ENCODE measurements at places on chromosomes 7 and 10.

DNA sequence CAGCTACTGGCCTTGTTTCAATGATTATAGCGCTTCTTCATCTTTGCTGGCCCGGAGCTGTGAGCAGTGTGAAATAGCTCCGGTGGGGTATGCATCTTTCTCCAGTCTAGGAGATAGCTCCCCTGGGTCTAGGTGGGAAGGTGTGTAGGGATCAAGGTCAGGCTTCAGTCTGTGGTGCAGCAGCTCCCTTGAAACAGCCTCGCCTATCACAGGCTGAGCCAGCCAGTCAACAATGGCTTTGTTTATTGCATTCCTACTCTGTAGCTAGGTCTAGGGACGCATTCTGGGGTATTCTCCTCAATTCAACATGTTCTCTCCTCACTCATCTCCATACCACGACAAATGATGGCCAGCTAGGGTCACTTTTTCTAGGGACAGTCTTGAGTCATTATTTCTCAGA lies 646.8 kb upstream of the IGFBP3 start:
- no peak for DNase-seq

- no peak for DNase-seq
These were observed 25.4 kb upstream of the ZNF735 start for GRCh38 chr7:64181586-64181985.

DNA sequence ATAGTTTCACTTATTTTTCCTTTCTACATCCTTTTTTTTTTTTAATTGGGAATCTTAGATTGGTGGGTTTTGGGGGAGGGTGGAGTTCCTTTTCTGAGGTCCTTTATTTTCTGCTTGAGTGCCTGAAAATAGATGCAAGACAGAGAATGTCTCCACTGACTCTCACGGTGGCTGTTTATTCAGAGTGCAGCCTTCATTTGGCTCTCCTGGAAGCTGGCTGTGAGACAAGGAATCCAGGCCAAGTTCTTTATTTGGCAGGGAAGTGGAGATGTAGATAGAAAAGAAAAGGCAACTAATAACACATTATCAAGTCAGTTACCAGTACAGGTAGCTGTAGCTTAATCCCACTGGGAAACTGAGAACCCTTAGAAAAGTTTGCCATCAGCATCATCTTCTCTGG lies 118.6 kb downstream of the CNTNAP2 start:
- DNase-seq, result no peak

GRCh38 chr10:49776851-49777250 lies 14.7 kb upstream of the OGDHL start:
- DNase-seq, result no peak

GRCh38 chr10:124560377-124561105 lies 98.9 kb downstream of the LHPP start:
- DNase-seq, result no peak

- no peak for DNase-seq
These were observed 5.1 kb upstream of the ZNF32 start for GRCh38 chr10:43653746-43654145.

DNA sequence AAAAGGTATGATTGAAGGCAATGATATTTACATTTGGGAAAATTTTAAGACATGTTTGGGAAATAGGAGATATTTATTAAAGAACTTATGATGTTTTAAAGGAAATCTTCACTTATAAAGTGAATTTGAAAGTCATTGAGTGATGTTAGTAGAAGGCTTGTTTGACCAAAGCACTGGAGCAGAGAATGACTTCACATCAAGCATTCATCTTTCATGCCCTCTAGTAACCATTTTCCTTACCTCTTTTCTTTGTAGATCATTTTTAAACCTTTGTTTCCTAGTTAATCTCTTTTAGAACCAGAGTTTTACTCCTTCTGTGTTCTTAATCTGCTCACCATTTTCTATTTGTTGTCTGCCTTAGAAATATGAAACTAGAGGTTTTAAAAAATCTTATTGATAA lies 111.3 kb upstream of the FOXP2 start:
- no peak for DNase-seq

DNA sequence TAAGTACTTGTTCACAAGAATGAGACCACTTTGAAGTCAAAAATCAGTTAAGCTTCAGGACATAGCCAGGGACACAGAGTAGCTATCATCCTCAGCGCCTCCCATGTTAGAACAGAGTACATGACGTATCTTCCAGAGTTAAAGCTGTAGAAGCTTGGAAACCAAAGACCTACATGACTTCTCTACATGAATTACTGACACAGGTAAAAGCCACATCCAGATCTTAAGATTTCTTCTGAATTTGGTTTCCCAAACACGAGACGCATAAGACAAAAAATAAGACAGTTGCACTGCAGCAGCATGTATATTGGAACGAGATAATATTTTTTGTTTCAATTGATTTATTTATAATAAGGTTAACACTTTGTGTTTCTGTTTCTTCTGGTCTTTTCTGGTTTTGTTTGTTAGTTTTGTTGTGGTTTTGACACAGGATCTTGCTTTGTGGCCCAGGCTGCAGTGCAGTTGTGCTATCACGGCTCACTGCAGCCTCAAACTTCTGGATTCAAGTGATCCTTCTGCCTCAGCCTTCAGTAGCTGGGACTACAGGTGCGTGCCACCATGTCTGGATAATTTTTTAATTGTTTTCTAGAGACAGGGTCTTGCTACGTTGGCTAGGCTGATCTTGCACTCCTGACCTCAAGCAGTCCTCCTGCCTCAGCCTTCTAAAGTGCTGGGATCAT lies 10.2 kb upstream of the EPC1 start:
- no peak for DNase-seq

GRCh38 chr7:107643938-107644308 lies 16.7 kb upstream of the SLC26A4 start:
- DNase-seq, result no peak

DNA sequence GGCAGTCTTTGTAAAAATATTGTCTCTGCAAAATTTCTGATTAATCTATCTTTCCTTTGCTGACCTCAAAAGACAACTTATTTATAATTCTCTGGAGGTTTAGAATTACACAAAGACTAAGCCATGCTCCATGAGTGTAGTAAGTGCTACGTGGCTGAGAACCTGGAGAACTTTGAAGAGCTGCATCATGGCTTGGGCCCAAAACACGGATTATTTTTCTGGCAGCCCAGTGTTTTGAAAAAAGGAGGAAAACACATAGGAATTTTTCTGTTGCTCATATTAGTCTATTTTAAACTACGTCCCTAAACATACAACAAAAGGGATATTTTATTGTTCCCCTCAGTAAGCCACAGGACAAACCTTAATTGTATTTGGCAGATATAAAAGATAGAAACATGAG lies 360.7 kb upstream of the MYO3A start:
- no peak for DNase-seq

DNA sequence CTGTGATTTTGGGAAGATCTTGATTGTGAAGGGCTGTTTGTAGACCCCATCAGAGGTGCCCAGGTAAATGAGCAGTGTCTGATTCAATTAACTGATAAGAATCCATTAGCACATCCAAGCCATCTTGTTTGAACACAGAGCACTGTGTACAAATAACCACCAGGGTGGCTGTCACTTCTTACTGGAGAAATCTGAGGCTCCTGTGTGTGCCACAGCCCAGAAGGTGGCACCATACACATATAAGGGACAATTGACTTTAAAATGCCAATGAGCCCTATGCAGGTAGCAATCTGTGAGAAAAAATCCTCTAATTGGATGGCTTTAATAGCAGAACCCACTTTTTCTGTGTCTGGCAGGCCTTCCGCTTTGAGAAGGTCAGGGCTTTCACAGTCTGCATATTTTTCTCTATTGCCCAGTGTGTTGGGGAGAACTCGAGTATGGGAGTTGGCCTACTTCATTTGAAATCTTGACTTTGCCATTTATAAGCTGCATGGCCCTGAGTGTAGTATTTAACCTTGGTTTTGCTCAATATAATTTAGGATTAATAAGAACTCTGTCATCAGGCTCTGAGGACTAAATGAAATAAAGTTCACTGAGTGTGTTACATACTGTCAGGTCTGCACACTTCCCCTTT lies 517.4 kb downstream of the CCSER2 start:
- no peak for DNase-seq

DNA sequence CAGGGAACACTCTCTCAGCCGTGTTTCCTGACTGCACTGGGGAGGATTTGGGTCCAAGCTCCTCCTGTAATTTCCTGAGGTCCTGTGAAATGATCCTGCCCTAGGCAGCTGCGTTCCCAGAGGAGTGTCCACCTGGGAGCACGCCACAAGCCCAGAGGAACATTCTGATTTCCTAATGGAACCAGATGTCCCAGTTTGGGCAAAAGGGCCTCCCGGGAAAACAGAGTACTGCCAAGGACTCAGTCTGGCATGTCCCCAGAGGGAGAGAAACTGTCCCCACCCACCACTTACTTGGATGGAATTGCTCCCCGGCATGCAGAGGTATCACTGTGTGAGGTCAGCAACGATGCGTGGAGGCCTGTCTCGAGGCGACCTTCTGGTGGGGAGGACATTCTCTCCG lies 34.5 kb downstream of the ASB13 start:
- no peak for DNase-seq

GRCh38 chr7:70619130-70619529 lies 512.8 kb upstream of the GALNT17 start:
- no peak for DNase-seq

DNA sequence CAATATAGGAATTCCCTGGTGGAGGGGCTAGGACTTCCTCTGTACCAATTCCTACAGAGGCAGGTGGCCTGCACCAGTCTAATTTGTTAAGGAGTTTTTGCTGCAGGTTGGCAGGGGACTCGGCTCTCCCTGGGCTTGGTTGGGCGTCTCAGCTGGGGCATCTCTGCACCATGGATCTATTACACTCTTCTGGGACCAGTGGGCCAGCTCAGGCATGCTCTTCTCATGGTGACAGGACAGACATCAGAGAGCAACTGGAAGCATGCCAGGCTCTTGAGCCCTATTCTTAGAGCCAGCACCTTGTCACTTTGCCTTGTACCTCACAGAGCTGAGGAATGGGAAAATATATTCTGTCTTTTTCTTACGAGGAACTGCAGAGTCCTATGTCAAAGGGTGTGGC lies 74.6 kb downstream of the SH2D4B start:
- DNase-seq, result peak; percentile 49

DNA sequence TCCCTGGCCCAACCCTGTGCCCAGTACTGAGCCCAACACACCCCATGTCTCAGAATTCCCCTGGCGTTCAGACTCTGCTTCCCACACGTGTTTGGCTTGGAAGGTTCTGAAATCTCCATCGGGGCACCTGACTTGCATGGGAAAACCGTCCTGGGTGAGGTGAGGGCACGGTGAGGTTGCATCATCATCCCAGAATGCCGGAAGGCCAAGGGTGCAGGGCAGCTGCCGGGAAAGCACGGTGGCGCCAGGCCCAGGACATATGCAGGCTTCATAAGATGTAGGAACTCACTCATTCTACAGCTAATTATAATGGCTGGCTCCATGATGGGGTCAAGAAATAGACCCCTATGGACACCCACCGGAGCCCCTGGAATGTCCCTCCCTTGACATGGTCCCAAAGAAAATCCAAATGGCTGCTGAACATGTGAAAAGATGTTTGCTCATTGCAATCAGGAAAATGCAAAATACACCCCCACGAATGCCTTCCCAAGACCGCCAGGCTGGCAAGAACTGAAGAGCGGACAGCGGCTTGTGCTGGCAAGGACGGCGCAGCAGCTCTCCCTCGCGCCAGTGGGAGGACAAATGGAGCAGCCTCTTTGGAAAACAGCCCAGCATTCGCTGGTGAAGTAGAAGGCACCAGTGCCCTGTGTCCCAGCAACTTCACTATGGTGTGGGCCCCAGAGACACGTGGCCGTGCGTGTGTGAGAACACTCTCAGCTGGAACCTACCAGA lies 2.3 kb downstream of the KNDC1 start:
- no peak for DNase-seq

DNA sequence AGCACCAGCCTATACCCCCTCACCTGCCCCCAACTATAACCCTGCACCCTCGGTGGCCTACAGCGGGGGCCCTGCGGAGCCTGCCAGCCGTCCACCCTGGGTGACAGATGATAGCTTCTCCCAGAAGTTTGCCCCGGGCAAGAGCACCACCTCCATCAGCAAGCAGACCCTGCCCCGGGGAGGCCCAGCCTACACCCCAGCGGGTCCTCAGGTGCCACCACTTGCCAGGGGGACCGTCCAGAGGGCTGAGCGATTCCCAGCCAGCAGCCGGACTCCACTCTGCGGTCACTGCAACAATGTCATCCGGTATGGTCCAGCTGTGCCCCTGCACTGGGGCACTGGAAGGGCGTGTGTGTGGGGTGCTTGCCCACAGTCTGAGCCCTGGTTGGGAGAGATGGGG lies 40.0 kb upstream of the BMPR1A start:
- no peak for DNase-seq

DNA sequence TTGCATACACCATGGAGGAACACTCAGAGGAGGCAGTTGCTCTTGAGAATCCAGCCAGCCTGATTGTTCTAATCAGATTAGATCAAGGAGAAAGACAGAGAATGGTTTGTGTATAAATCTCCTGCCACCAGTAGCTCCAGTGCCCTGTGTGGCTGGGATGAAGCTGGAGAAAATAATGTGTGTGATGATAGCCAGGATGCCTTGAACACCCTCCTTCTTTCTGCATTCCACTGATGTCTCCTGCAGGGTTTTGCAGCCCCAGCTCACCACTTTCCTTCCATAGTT lies 614.7 kb upstream of the FOXK1 start:
- DNase-seq, result no peak

DNA sequence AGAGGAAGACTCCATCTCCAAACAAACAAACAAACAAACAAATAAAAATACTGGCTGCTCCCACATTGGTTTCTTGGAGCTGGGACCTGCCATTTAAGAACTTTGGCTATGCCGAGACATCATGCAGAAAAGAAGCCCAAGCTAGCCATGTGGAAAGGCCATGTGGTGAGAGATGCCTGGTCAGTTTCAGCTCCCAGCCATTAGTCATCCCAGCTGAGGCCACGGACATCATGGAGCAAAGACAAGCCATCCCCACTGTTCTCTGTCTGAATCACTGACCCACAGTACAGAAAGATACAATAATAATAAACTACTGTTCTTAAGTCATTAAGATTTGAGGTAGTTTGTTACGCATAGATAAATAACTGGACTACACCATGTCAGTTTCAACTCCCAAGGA lies 70.0 kb upstream of the PCBD1 start:
- no peak for DNase-seq

DNA sequence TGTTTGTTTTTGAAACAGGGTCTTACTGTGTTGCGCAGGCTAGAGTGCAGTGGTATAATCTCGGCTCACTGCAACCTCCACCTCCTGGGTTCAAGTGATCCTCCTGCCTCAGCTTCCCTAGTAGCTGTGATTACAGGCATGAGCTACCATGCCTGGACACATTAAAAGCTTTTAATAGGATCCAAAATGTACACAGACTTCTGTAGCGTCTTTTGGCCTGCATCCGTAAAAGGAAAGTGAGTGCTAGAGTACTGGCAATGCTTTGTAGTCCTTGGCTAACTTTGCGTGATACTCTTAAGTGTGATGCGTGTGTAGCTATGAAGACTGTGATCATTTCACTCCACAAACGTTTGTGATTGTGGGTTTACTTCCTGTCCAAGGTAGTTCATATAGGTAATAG lies 13.3 kb downstream of the ZRANB1 start:
- no peak for DNase-seq

DNA sequence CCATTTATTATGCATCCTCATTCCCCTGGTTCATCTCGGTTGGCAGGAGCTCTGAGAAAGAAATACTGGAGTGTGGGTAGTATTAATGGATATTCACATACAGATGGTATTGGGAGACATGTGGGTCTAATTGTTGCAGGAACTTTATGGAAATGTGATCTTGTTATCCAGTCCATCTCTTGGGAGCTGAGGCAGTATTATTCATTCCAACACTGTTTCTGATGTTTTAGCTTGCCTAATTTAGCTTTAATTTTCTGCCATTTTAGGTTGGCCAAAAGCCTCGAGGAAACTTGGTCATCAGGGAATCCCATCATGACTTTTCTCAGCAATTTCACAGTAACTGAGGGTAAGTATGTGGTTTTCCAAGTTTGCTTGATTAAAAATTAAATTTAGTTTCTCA lies 125.7 kb downstream of the ABCA13 start:
- DNase-seq, result no peak
